Activated T-helper 9 cell treated with anti-CD3 and anti-CD28 coated beads, Interleukin-2, amount 50 U/mL, for 16 hours (primary cell): ENCODE measurements at places on chromosomes 2 and 18.

DNA sequence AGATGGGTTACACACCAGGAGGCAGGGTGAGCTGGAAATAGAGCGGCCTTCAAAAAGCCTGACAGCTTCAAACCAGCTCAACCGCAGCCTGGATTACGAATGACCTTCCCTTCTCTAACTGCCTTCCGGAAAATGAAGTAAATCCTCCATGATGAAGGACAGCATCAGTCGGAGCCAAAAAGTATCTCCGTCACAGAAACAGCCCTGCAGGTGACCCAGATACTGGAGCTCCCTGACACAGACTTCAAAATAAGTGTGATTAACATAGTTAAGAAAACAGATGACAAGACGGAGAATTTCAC, 10.3 kb upstream of the CIB4 start:
- no peak for DNase-seq

DNA sequence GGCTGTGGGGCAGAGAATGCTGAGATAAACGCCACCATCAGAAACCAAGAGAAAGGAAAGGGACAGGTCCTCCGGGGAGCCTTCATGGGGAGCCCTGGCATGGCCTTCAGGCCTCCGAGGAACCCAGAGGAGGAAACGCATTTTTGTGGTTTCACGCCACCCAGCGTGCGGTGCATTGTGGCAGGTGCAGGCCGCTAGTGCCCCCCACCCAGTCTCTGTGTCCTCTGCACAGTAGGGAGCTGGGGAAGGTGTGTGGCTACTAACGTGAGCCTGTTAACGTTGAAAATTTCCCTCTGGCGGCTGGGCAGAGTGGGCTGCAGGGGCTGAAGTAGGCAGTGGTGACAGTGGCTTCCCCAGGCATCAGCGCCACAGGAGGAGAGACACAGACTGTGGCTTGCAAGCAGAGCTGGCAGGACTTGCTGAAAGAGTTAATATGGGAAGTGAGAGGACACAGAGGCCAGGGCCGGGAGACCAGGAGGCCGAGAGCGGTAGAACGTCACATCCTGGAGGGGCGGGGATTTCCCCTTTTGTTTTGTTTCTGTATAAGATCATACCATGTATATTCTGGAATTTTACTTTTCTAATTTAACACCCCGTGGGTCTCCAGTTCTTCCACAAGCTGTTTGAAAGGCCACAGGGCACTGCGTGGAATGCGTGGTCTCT, 166.9 kb downstream of the GBX2 start:
- no peak for DNase-seq

- DNase-seq: no peak
These were observed 835.1 kb downstream of the TSN start for GRCh38 chr2:122590524-122590923.

GRCh38 chr2:214135966-214136365, 274.9 kb upstream of the VWC2L start:
- DNase-seq: no peak
